Esophagus squamous epithelium (tissue), 5 donors: ENCODE measurements at places on chromosomes 12 and 14.

DNA sequence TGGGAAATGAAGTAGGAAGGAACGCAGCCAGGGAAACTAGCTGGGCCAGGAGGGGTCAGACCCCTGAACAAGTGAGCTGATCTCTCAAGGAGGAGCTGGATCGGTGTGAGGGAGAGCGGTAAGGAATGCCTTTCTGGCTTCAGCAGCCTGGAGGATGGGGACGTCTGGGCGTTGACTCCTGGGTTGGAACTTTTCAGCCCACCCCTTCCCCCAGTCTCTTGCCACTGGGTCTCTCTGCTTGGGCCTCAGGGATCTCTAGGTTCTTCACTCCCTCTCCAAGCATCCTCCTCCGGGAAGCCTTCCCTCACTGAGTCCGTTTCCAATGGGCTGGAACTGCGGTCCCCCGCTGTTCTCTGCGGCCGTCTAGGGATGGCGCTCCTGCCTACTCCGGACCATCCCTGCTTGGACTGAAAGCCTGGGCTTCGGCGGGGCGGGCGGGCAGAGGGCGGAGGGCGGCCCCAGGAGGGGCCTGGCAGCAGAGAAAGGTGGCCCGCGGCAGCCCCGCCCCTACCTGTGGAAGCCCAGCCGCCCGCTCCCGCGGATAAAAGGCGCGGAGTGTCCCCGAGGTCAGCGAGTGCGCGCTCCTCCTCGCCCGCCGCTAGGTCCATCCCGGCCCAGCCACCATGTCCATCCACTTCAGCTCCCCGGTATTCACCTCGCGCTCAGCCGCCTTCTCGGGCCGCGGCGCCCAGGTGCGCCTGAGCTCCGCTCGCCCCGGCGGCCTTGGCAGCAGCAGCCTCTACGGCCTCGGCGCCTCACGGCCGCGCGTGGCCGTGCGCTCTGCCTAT is at the start of gene KRT7:
KRT7 (plus strand) TSS at position 570 of the 788 bp plus-strand sequence; CDS start at position 624, 54 bp downstream.
- DNase-seq = no peak

DNA sequence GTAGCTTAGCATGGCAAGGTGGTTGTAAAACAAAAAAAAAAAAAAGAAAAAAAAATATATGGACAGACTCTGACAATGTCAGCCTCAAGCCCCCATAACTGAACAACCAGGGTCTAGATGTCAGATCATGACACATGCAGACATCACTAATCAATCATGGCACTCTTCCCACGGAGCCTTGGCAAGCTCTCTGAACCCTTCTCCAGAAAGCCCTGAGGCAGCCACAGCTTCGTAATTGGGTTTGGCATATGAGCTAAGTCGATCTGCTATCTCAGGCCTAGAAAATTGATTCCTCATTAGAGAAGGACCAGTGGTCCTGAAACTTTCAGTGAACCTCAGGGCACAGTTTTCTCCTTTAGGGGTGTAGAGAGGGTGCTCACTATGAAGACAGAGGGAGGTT is 112.2 kb downstream of the GPR135 start:
- DNase-seq = no peak

DNA sequence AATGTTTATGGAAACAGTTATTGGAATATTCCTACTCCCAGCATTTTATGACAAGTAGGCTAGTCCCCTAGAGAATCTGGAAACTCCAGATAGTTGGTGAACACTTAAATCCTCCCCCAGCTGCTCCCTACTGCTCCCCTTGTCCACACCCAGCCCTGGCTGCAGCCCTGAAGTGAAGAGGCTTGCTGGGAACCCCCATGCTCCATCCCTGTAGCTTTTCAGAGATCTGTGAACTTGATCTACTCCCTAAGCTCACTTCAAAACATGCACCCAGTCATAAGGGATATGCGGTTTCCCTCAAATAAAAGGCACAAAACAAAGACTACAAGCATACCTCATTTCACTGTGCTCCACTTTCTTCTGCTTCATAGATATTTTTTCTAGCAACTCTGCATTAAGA is 33.2 kb downstream of the EGLN3 start:
- no peak for DNase-seq

GRCh38 chr12:49583366-49584094 is 15.6 kb upstream of the MCRS1 start:
- no peak for DNase-seq

- no peak for DNase-seq
Observed at GRCh38 chr14:90429754-90430153, 32.9 kb downstream of the CALM1 start.

- DNase-seq = no peak
Observed at GRCh38 chr12:57477710-57478681, 1.7 kb downstream of the ARHGAP9 start.

GRCh38 chr12:45200491-45201043 is 15.3 kb upstream of the ANO6 start:
- no peak for DNase-seq

GRCh38 chr12:83335748-83336147 is 649.0 kb downstream of the TMTC2 start:
- no peak for DNase-seq

GRCh38 chr14:95190857-95191256 is 33.5 kb upstream of the DICER1 start:
- no peak for DNase-seq

DNA sequence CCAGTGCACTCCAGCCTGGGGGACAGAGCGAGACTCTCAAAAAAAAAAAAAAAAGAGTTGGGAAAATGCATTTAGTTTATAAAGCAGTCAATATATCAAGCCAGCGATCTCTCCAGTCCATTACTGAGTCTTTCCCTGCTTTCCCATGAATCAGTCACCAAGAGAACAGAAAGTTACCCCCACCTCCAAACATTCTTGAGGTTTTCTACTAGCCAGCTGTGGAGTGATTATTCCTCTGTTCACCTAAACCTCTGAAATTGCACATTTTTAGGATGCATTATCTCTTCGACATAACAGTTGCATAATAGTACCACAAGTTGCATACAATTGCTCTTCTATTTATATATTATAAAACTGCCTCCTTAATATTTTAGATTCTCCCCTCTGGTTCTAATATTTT is 134.8 kb upstream of the DIO3 start:
- no peak for DNase-seq

GRCh38 chr12:75720812-75721641 is 209.6 kb upstream of the KRR1 start:
- DNase-seq = no peak

GRCh38 chr12:130555628-130556485 is 160.2 kb downstream of the RIMBP2 start:
- DNase-seq = no peak

DNA sequence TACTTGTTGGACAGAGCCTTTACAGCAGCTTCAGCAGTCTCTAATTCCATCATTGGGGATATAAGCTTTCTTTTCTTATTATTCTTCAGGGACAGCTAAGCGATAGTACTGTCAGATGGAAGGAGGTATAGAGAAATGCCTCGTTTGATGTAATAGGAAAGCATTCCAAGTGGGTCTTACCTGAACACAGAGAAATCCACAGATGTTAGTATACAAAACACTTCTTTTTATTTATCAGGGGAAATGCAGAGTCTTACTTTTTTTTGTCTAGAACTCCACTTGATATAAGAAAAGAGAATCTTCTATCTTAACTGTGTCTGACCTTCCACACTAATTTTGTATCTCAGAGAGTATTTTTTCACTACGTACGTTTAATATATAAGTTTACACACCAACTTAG is 1.9 kb downstream of the SYT1 start:
- DNase-seq = no peak

GRCh38 chr12:130461447-130461815 is 123.7 kb downstream of the PIWIL1 start:
- no peak for DNase-seq

DNA sequence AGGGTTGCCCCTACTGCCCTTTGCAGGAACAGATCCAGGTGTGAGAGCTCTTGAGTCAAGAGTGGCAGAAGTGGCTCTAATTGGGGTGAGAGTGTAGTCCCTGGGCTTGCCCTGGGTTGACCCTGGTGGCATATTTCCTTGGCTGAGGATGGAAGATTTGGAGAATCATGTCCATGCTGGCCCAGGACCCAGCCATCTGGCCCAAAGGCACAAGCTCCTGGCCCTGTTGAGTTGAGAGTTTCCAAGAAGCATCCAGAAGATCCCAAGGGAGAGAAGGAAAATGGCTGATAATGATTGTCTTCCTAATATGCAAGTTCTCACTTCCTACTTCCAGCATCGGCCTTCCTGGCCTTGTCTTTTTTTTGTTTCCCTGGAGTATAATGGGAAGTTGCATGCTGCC is 55.5 kb upstream of the SRSF5 start:
- DNase-seq = no peak
